ENCODE measurements at places on chromosomes 11 and 22. TPM values are rescaled to one million over a fixed set of nuclear protein-coding genes. Genes with fewer than 3 reads are reported as not detected.

GRCh38 chr11:91981995-91982394 lies 242.6 kb upstream of the FAT3 start:
- DNase-seq = no peak

- no peak for DNase-seq
Observed at GRCh38 chr22:24406322-24407277, 20.8 kb upstream of the ADORA2A start.

- DNase-seq = no peak
Observed at GRCh38 chr11:33919645-33920044, 27.8 kb upstream of the LMO2 start.

The TSPAN32 gene
- 92.6 TPM for total RNA-seq

The SLC43A3 gene
- 93.7 TPM for total RNA-seq

The OR52H1 gene
- total RNA-seq = 4.3 TPM

The GPR83 gene
- total RNA-seq = not detected
